ENCODE measurements at places on chromosomes 12 and 14. TPM values are rescaled to one million over a fixed set of nuclear protein-coding genes. Genes with fewer than 3 reads are reported as not detected.

GALNT16 gene
- total RNA-seq, result 2.5 TPM

ABCD2 gene
- under 0.01 TPM for total RNA-seq

CCDC198 gene
- total RNA-seq, result under 0.01 TPM

PZP gene
- not detected for total RNA-seq

ESRRB gene
- not detected for total RNA-seq

PPFIA2 gene
- total RNA-seq, result 0.96 TPM

CCDC175 gene
- not detected for total RNA-seq

TRIM9 gene
- total RNA-seq, result 0.28 TPM

INSM2 gene
- not detected for total RNA-seq

LRRK2 gene
- total RNA-seq, result 5.9 TPM

PAH gene
- total RNA-seq, result not detected
